ENCODE measurements at places on chromosomes 12 and 14. TPM values are rescaled to one million over a fixed set of nuclear protein-coding genes. Genes with fewer than 3 reads are reported as not detected.

The CLEC1B gene
- polyA plus RNA-seq, result 1.2 TPM

The CD163L1 gene
- polyA plus RNA-seq, result 1.3 TPM

The PABPN1 gene
- polyA plus RNA-seq, result 307 TPM

The WIF1 gene
- polyA plus RNA-seq, result 2.2 TPM

The SPSB2 gene
- polyA plus RNA-seq, result 14.8 TPM

The VEZT gene
- polyA plus RNA-seq, result 79.3 TPM

The TSPAN8 gene
- 35.9 TPM for polyA plus RNA-seq

The GALNT8 gene
- 3.8 TPM for polyA plus RNA-seq

The MRPS35 gene
- 69.1 TPM for polyA plus RNA-seq

The RD3L gene
- polyA plus RNA-seq, result not detected

The OAS1 gene
- 12.5 TPM for polyA plus RNA-seq

The RBP5 gene
- polyA plus RNA-seq, result 62.9 TPM

The CMTM5 gene
- polyA plus RNA-seq, result 2.3 TPM

DNA sequence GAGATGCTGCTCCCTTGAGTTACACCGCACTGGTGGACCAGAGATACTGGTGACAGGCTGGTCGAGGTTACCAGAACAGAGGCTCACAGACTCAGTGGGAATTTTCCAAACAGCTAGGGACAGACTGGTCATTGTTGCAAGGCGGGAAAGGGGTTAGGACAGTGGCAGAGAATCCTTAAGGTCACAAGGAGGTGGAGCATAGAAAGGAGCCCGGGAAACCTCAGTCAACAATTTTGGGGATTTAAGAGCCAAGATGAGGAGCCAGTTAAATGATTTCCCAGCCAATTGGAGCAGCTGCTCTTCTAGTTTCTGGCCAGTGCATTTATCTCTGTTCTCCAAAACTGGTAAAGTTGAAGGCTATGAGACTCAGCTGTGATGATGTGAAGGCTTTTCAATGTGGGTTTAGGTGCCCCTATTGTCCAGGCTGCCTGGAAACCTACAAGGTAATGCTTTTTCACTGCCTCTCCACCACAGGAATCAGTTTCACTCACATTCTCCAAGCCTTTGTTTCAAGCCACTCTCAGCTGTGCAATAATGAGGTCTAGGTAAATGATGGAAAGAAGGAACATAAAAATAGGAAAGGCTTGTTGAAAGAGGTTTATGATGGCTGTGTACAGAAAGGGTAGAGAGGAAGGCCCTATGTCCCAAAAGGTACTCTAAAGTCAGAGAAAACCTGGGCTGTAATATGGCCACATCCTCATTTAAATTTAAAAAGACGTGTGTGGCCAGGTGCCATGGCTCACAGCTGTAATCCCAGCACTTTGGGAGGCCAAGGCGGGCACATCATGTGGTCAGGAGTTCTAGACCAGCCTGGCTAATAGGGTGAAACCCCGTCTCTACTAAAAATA is 7.0 kb upstream of the TNS2 start:
- DNase-seq, result no peak

- DNase-seq, result no peak
These were observed 15.4 kb upstream of the SCAF11 start for GRCh38 chr12:46005823-46006222.

DNA sequence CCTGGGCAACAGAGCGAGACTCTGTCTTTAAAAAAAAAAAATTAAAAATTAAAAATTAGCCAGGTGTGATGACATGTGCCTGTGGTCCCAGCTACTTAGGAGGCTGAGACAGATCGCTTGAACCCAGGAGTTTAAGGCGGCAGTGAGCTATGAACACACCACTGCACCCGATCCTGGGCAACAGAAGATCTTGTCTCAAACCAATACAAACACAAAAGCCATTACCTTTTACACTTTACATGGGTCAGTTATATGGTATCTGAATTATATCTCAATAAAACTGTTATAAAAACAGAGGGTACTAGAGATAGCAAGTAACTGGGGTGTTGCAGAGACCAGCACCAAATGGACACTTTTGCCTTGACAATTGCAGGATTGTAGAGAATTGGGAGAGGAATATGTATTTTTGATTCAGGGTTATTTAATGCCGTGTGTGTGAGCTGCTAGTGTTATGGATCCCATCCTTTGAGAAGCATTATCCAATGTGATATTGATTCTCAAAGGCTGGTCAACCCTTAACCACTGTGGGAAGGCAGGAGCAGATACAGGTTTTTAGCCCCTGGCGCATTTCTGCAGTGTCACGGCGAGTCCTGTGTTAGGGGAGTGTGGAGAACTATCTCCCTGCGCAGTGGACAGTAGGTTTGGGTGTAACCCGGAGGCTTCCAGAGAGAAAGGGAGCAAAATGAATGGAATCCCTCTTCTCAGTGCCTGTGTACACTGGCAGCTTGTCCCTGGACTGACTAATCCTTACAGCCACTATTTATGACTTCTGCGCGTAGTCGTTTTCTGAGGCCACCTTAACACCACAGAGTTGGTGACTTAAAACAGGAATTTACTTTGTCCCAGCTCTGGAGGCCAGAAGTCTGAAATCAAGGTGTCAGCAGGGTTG is 4.3 kb downstream of the PSMD9 start:
- DNase-seq, result no peak

DNA sequence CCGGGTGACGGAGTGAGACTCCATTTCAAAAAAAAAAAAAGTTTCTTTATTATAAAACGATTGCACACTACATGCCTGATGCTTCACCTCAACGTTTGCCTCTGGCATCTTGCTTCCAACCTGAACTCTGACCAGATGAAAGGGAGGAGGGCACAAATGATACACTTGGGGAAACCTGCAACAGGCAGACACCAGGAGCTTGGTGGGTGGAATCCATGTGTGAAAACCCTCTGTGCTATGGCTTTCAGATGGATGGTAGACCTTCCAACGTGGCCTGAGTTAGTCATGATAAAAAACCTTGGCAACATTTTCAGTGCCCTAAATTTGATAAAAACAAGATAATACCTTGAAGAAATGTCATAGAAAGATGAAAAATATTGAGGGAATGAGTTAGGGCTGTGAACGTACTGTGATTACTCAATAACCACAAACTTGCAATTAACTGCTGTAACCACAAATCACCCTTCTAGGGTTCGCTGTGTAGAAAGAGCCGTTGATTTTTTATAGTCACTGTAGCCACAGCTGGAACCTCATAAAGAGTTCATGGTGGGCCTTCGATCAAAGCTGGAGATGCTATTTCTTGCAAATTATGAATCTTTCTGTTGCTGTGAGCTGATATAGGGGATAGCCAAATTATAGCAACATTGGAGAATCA is 26.1 kb upstream of the GZMB start:
- no peak for DNase-seq

DNA sequence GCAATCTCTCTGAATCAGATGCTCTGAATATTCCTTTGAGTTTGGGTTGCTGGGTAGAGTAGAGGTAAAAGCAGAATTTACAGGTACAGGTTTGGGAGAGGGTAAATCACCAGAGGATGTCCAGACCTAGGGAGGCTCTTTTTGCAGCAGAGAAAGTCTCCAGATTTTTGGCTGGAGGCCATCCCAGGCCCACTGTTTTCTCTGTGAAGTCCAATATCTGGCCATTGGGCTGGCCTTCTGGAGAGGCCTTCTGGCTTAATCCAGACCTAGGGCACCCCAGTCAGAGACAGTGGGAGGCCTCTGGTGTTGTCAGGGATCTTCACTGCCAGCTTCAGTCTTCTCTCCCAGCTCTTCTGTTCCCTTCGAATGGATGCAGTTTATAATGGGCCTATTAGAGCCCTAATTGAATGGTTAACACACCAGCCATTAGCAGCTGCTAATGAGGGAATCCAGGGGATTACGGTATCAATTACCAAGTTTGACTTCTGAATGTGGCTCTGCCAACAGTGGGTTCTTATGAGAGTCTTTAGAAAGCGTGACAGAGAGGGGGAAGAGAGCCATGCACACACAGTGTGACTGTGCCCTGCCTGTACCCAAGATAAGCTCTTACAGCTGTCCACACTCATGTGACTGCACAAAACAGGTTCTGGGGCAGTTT is 183.1 kb downstream of the EMP1 start:
- DNase-seq, result no peak

DNA sequence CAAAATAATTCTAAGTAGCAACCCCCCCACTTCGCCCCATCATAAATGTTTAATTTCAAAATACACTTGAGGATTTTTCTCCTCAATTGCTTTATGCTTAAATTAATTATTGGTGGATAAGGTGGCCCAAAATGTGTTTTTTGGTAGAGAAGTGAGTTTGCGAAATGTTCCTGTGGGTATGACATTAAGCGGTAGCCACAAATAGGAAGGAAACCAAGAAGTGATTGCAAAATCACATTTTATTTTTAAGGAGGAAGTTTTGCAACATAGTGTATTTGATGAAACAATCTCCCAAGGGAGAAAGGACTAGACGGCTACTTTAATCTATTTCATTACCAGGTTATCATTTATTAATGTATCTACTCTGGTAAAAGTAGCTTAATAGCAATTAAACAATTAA is 25.5 kb downstream of the SLC25A3 start:
- DNase-seq, result no peak

GRCh38 chr12:117592588-117593305 is 231.3 kb upstream of the NOS1 start:
- DNase-seq, result no peak

- DNase-seq, result no peak
These were observed 703.7 kb downstream of the TMEM121 start for GRCh38 chr14:106230071-106230470.

DNA sequence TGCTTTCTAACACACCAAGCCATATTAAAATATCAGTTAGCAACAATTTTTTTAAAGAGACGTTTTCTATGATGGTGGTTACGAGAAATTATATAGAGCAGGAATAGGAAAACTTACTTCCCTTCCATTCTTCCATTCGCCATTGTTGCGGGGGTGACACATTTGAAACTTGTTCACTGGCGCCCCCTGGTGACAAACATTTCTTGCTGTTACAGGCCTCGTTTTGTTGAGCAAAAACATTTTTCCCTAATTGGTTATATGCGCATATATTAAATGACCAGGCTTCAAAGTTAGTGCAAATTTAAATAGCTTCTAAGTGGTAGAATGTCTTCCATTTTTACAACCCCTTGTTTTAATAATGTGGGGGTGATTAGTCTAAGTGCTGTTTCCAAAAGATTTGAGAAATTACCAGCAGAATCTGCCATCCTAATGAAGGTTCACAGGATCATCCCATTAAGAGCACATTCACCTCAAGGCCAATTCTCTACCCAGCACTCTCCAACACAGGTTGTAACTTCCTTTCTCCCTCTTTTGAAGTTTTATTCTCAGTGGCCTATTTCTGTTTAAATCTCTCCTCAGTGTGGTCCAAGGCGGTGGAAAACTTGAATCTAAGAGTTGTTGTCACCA is 1124.7 kb downstream of the FLRT2 start:
- no peak for DNase-seq

DNA sequence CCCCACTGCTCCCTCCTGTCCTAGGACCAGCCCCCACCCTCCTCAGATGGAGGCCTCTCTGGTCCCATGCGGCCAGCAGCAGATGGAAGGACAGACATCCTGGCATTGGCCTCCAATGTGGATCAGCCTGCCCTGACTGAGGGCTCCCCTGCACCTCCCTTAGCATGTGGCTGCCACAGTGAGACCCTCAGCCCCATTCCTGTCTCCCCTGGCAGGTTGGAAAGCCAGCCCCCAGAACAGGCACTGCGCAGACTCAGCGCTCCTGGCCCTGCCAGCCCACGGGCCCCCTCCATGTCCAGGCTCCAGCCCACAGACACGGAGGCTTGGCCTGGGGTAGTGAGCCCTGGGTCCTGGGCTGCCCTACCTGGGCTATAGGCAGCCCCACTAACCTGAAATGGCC is 47.2 kb upstream of the DIO3 start:
- no peak for DNase-seq

GRCh38 chr12:92208613-92209121 is 63.0 kb upstream of the BTG1 start:
- no peak for DNase-seq

GRCh38 chr12:84072961-84073360 is 839.6 kb downstream of the SLC6A15 start:
- DNase-seq, result no peak

- DNase-seq, result no peak
These were observed 995 bp downstream of the TNFRSF1A start for GRCh38 chr12:6340745-6341416.

- no peak for DNase-seq
These were observed 529.9 kb downstream of the NOVA1 start for GRCh38 chr14:26067786-26068459.

DNA sequence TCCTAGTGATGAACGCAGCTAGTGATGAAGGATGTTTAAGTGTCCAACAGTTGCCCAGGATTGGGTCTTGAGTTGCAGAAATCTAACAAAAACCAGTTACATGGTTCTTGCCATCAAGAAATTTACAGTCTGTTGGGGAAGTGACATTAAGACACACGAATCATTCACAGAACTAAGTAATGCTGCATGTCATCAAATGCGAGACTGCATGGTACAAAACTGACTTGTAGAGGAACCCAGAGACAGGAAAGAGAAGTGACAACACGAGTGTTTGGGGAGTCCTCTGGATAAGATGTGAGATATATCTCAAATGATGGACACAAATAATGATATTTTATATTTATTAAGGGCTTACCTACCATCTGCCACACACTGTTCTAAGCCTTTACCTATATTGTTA is 6.1 kb upstream of the SYNE3 start:
- DNase-seq, result no peak

DNA sequence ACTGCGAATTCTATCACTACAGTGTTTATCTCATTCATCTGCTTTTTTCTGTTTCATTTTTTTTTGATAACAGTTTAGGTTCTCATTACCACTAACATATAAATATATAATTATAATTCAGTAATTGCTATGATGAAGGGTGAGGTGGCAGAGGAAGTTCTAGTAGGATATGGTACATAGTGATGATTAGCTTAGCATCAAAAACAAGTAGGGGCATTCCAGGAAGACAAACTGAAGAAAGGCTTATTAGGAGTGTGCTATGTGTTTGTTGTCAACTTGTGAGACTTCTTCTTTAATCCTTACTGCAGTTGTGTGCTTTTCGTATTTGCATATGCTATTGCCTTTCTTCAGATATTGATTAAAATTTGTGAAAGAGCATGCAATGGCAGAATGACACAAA is 20.6 kb downstream of the FUT8 start:
- DNase-seq, result no peak

DNA sequence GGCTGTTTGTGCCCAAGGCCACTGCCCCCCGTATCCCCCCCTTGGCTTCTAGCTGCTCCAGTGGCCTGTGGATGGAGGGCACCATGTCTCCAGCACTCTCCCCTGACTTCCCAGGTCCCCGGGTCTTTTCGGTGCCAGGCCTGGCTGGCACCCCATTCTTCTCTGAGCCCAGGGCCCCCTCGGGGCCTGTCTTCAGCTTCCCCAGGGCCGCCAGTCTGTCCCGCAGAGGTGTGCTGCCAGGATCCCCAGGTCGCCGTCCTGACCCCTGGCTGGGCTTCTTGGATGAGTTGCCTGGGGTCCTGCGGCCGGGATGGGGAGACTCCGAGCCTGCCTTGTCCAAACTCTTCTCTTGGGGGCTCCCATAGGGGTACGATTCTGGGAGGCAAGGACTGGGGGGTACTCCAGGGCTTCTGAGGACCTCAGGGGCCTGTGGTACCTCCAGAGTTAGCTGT is 32.5 kb downstream of the NCKAP5L start:
- no peak for DNase-seq

GRCh38 chr12:85441741-85442140 is 161.7 kb downstream of the ALX1 start:
- no peak for DNase-seq

- no peak for DNase-seq
These were observed 5.4 kb upstream of the NGB start for GRCh38 chr14:77276295-77276935.

Data from renal pelvis (tissue), 12 donors.